ENCODE measurements at places on chromosomes 4 and X. TPM values are rescaled to one million over a fixed set of nuclear protein-coding genes. Genes with fewer than 3 reads are reported as not detected.

DNA sequence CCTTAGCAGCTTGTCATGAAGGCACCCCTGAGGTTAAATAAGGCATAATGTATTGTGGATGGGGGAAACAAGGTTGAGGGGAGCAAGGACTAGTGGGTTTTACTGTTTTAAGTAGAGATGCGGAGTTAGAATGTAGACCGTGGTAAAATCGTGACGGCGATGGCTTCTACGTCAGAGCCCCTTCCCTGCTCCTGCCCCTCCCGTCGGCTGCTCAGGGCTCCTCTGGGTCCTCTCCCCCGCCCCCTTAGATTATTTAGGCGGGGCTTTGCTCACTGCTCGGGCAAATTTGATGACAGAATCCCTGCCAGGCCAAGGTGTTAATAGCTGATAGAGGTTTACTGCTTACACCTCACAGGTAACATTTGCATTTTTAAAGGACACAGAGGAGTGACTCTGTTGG lies 2.3 kb downstream of the FRMPD3 start:
- DNase-seq, result no peak

- no peak for DNase-seq
Measured at GRCh38 chr4:68401231-68401630, 46.0 kb upstream of the TMPRSS11E start.

DNA sequence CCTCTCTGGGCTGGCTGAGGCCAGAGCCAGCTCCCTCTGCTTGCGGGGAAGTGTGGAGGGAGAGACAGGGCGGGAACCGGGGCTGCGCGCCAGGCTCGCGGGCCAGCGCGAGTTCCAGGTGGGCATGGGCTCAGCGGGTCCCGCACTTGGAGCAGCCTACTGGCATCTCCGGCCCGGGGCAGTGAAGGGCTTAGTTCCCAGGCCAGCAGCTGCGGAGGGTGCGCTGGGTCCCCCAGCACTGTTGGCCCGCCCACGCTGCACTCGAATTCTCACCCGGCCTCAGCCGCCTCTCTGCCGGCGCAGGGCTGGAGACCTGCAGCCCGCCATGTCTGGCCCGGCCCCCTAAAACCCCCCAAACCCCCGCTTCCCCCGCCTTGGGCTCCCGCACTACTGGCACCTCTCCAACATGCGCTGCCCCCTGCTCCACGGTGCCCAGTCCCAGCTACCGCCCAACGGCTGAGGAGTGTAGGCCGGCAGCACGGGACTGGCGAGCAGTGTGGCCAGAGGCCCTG lies 33.8 kb upstream of the FAT4 start:
- DNase-seq, result no peak

The TMPRSS11D gene
- total RNA-seq, result not detected

The VCX3A gene
- total RNA-seq, result not detected
